Effector CD4-positive, alpha-beta T cell (primary cell): ENCODE measurements at places on chromosomes 16 and 17.

- DNase-seq: no peak
Measured at GRCh38 chr16:10402975-10403374, 17.1 kb downstream of the ATF7IP2 start.

DNA sequence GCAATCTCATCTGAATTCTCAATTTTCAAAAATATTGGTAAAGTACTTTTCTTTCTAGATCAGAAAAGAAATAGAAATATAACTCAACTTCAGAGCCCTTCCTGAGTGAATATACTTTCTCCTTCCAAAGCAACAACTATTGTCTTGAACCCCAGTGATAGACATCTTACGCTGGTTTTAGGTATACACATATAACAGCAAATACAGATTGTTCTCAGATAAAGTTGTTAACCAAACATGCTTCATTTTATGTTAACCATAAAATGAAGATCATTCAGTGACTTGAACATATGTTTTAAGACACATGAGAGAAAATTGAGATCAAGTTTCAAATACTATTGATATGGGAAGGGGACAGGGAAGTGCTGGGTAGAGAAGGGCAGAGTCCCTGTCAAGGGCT is 53.7 kb upstream of the C17orf78 start:
- no peak for DNase-seq

- no peak for DNase-seq
Measured at GRCh38 chr16:23587726-23588125, 8.4 kb downstream of the NDUFAB1 start.

- DNase-seq: no peak
Measured at GRCh38 chr17:68602289-68602688, 1.1 kb upstream of the FAM20A start.

DNA sequence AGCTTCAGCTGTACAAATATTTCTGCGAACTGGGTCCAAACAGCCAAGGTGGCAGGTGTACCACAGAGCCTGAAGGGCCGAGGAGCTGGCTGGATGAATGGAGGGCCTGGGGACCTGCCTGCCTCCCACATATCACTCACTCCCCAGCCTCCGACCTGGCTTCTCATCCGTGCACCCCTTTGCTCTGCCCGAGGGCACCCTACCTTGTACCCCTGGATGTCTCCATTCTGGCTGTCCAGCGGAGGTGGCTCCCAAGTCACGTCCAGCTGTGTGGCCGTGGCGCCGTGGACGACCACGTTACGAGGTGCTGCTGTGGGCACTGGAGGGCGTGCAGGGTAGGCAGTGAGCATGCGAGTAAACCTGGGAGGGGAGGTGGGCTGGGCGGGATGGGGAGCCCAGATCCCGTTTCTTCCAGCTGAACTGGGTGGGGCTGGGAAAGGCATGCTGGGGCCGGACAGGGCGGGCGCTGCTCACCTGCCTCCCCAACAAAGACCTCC is 67.2 kb upstream of the CDC42EP4 start:
- DNase-seq: no peak
